ENCODE measurements at places on chromosomes 7 and 10.

- DNase-seq = no peak
These were observed 123.0 kb upstream of the VSTM2A start for GRCh38 chr7:54419209-54419608.

DNA sequence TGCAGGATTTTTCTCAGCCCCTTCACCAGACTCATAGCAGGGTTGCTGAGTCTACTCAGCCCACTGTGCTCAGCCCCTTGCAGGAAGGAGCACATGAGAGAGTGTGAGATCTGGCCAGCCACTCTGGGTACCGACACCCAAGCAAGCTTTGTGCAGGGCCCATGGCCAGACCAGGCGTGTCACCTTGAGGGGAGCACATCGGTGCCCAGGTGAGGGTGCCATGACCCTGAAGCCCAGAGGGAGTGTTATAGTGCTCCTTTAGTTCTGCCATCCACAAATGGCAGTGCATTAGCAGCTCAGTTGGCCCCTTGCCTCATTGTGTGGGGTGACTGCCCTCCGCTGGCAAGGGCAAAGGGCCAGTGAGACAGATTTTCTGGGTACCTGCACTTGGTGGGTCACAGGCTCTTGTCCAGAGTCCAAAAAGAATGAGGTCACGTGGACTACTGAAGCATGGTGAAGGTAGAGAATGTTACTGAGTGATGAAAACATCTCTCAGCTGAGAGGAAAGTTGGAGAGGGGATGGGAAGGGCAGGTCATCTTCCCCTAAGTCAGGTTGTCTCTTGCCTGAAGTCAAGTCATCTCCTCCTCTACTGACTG is 181.8 kb downstream of the MACC1 start:
- no peak for DNase-seq

DNA sequence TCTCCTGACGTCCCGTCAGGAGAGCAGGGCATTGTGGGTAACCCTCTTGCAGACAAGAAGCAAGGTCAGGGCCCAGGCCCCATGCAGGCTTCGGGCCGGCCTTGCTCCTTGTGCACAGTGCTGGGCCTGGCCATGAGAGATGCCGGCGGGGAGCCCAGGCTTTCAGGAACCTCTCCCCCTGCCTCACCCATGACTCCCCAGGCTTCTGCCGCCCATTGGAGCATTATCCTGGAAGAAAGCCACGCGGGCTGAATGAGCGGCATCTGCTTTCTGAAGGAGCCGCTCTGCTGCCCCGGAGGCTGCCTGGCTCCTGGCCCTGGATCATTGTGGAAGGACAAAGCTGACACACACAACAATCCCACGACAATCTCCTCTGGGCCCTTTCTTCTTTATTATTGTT is 233.5 kb downstream of the TCF7L2 start:
- DNase-seq = no peak

DNA sequence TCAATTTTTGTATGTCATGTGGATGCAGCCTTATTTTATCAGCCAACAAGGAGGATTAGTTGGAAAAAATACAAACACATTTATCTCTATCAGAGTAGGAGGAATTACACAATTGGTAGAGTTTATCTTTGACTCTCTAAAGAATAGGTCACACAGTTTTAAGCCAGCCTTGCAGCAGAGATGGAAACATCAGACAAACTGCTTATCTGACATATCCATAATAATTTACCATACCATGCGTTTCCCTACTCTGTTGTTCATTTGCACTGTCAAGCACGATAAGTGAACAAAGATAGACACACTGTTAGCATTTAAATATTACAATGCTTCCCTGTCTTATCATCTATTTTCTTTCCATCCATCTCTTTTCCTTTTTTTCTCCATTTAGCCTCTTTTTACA is 283.7 kb upstream of the SMIM30 start:
- no peak for DNase-seq

GRCh38 chr7:18019555-18019954 is 8.1 kb downstream of the PRPS1L1 start:
- peak; percentile 26 for DNase-seq

DNA sequence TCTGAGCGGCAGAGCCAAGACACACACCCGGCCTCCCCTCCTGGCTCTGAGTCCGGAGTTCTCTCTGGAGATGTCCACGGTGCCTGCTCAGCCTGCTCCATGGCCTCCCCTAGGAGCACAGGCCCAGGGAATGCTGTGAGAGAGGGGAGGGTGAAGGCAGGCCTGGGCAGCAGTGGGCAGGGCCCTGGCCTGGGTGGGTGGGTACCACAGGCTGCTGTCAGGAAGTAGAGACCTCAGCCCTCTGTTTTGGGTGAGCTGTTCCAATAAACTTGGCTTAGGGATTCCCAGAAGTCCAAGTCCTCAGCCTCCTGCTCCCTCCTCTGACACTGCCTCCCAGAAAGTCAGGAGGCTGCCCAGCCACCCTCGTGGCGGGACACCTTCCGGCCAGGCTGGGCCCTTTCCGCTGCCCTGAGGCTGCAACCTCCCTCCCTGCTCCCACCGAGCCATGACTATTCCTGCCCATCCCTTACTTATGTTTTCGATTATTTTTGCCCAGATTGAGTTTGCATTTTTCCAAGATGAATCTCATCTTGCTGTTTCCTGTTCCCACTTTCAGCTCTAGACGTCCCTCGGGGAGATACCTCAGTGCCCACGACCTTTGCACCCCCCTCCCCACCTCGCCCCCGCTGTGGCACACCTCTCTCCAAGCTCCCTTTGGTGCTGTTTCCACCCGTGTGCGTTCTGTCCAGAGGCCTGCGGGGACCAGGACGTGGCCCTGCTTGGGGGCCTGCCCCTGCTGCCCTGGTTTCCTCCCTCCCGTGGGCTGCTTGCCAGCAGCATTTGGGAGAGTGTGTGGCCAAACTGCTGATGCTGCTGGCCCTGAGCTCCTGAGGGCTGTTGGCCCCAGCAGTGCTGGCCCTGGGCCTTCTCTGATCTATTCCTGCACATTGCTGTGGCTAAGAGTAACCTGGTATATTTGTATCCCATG is 5.8 kb upstream of the POLM start:
- DNase-seq = peak; percentile 54

- DNase-seq = no peak
These were observed 292.9 kb upstream of the PITRM1 start for GRCh38 chr10:3465406-3465891.

DNA sequence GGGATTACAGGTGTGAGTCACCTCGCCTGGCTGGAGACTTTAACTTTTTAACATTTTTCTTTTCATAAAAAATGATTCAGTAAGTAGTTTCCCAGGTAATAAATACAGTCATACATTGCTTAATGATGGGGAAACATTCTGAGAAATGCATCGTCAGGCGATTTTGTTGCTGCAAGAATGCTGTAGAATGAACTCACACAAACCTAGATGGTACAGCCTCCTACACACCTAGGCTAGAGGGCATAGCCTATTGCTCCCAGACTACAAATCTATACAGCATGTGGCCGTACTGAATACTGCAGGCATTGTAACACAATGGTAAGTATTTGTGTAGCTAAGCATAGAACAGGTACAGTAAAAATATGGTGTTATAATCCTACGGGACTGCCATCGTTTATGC is 108.5 kb upstream of the SFMBT2 start:
- no peak for DNase-seq

DNA sequence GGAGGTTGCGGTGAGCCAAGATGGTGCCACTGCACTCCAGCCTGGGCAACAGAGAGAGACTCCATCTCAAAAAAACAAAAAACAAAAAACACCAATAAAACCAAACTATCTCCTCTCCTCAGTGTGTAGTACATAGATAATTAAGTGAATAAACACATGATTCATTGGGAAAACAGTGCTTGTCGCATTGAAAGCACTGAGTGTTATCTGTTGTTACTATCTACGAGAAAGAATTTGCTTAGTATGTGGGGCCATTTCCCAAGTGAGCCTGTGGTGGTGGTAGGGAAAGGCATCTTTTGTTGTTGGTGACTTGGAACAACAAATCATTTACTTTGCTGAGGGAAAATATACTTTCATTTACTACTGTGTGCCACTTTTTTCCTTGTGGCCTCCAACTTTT is 42.6 kb downstream of the RSBN1L start:
- DNase-seq = peak; percentile 6

GRCh38 chr7:15915686-15916293 is 229.3 kb upstream of the MEOX2 start:
- DNase-seq = no peak

DNA sequence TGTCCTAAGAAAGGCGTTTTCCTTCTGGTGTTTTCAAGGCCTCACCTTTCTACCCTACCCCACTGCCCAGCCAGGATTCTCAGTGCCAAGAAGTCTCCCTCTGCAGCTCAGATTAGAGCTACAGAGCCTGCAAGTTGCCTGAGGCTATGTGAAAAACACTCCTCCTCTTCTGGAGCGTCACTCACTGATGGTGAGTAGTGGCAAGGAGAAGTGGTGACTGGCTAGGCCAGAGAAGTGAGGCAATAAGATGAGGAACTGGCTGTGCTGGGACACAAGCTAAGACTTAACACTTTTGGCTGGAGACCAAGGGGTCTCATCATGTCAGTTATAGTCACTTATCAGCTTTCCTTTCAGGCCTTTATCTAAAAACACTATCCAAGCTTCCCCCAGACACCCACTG is 86.7 kb upstream of the PRKAR2B start:
- DNase-seq = no peak

DNA sequence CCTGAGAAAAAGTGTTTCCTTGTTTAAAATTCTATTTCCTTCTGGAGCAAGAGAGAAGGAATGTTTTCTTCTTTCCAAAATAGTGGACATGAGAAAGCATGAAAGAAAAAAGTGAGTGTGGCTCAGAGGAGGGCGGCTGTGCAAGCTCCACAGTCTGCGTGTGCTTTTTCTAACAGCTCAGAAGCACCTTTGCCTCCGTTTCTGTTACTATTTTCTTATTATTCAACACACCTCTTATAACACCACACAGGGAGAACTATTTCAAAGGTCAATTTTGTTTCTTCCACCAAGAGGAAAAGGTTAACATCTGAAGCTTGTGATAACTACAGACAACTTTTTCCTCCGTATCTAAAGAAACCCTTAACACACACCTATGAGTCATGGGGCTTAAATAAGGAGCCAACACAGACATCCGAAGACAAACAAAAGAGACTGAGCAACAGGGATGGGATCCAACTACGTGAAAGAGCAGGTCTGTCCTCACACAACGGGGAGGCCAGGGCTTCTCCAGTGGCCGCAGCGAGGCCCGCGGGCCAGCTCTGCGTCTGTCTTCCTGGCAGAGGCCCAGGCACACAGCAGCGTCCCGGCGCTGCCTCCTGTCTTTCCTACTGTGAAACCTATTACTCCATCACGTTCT is 36.2 kb upstream of the NCAPG2 start:
- no peak for DNase-seq

DNA sequence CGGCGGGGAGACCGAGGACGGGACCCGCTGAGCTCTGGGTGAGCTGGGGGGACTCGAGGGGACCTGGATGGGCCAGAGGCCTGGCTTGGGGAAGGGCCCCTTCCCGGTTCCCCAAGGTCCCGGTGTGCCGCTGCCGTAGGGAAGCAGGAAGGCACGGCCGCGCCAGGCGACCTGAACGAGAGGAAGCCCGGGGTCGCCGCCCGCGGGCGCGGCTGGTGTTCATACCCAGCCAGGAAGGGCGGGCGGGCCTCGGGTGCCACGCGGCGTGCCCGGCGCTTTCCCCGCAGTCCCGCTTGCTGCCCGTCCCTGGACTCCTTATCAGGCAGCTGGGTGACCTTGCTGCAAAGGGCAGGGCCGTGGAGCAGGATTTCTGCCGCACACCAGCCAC is 38.0 kb downstream of the ZNF777 start:
- DNase-seq = no peak

- DNase-seq = no peak
These were observed 31.1 kb upstream of the NEUROD6 start for GRCh38 chr7:31371621-31372020.

DNA sequence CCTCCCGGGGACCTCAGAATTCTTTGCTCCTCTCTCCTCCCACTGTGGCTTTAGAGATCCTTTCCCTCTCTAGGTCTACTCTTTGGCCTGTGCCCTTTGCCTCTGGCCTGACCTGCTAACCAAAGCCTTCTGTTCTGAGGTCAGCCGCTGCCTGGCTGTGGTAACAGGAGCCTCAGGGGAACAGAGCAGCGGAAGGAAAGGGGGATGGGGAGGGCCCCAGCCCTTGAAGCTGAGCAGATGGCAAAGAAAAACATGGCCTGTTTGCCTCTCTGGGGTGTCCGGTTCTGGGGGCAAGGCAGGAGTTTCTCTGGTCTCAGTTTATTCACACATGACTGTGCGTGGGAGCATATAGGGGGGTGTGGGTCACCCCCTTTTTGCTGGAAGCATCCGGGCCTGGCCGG is 28.2 kb downstream of the COL26A1 start:
- no peak for DNase-seq

DNA sequence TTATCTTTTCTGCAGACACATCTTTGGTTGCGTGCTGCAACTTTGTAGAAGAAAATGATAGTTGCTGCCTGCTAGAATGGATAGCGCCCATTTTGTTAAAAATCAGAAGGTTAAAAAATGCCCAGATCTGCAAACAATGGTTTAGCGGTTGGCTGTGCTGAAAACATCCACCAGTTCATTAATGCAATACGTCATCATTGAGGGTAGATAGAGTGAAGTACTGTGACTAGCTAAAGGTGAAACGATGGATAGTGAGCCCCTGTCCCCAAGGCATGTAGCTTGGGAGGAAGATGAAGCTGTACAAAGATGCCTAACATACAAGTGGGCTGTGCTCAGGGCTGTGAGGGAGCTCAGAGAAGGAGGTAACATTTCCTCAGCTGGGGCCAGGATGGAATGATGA is 48.4 kb downstream of the TEX36 start:
- no peak for DNase-seq

DNA sequence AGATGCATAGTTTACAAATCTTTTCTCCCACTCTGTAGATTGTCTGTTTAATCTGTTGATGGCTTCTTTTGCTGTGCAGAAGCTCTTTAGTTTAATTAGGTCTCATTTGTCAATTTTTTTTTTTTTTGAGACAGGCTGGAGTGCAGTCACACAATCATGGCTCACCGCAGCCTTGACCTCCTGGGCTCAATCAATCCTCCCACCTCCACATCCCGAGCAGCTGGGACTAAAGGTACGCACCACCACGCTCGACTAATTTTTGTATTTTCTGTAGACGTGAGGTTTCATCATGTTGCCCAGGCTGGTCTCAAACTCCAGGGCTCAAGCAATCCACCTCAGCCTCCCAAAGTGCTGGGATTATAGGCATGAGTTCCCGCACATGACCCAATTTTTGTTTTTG is 1655.8 kb downstream of the REEP3 start:
- DNase-seq = no peak

DNA sequence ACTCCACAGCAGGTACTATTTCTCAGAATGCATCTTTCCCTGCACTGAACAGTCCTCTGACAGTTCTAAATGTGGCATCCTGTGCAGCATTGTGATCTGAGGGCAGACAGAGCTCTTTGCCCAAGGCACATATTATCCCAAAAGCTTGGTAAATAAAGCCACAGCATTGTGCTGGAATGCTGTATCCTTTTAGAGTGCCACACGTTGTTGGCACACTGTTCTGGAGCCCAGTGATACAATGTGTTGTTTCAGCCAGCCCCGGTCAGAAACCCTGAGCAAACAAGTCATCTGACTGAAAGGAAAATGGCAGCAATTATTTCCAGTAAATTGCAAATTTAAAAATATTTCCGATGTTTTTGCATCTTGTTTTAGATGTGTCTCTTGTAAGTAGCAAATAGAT is 45.4 kb downstream of the NAMPT start:
- DNase-seq = no peak

- DNase-seq = no peak
These were observed 121.3 kb downstream of the ARID5B start for GRCh38 chr10:62022830-62023229.

Data from HTR-8/SVneo (cell line).